PC-3 (cell line): ENCODE measurements at places on chromosomes 6 and 20. TPM values are rescaled to one million over a fixed set of nuclear protein-coding genes. Genes with fewer than 3 reads are reported as not detected.

Gene COL21A1
- 0.35 and 1.0 TPM in 2 replicates for total RNA-seq

Gene CENPW
- total RNA-seq = 28.9 and 33.6 TPM in 2 replicates

Gene GABRR1
- total RNA-seq = not detected in 2 replicates

Gene TGM2
- total RNA-seq = 583 and 773 TPM in 2 replicates

Gene AGER
- total RNA-seq = 2.0 and 5.0 TPM in 2 replicates

- H3K27ac ChIP-seq = no peak overlapping the region
- H3K4me1 ChIP-seq = no peaks in the 10 kb centered on the region
- no peak overlapping the region for H3K4me3 ChIP-seq
- DNase-seq = no peak
These were observed 210.1 kb upstream of the FUT9 start for GRCh38 chr6:95805699-95806098.

DNA sequence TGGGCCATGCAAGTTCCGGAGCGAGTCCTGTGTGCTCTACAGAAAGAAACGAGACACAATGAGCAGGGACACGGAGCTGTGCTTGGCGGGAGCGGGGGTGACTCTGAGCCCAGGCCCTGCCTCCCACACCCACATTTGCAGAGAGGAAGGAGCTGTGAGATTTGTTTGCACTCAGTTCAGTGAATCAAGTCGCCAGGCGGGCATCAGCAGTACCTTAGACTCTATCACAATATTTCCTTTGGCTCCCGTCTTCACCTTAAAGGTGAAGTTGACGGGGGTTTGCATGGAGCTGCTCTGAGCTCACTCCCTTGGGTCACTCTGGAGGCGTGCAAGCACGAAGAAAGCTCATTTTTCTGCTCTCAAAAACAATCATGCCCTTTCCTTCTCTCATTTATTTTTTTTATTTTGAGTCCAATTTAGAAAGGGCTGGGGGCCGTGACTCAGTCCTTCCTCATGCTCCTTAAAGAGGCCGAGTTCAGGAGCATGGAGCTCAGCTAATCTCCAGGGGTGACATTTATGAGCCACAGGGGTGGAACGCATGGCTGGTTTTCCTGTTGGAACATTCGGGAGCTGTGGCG lies 188.2 kb downstream of the NFATC2 start:
- peak; percentile 78 for DNase-seq
- H3K27ac ChIP-seq = peak overlapping the region; percentile 92
- no peaks in the 10 kb centered on the region for H3K27me3 ChIP-seq
- H3K4me1 ChIP-seq = peaks cover 67% of the 10 kb centered on the region

DNA sequence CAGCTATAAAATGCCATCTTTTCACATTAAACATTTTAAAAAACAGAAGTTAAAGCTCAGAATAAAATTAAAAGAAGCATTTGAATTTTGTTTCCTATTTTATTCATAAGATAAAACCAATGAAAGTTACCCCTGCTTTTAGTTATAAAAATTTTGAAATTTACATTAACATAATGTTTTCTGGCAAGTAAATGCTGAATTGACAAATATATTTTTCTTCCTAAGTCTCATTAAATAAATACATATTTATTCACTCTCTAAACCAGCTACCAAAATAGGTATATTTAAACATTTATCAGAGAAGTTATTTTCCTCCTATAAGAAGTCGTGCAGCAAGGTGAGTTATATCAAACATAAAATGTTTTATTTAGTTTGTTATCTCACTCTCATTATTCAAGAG lies 213.6 kb downstream of the TRDN start:
- no peak overlapping the region for H3K27ac ChIP-seq
- peaks cover 5% of the 10 kb centered on the region; the same call in 1 of the 2 replicates for H3K27me3 ChIP-seq
- H3K36me3 ChIP-seq = no peaks in the 10 kb centered on the region

GRCh38 chr6:10555625-10556309 lies 34.6 kb downstream of the GCNT2 start:
- H3K4me3 ChIP-seq = no peak overlapping the region
- H3K27ac ChIP-seq = no peak overlapping the region
- DNase-seq = no peak
- peaks cover 8% of the 10 kb centered on the region; the same call in 1 of the 2 replicates for H3K36me3 ChIP-seq
- no peaks in the 10 kb centered on the region for H3K4me1 ChIP-seq

GRCh38 chr6:148508401-148509041 lies 165.9 kb downstream of the SASH1 start:
- H3K4me1 ChIP-seq = no peaks in the 10 kb centered on the region
- no peak overlapping the region for H3K27ac ChIP-seq
- H3K27me3 ChIP-seq = no peaks in the 10 kb centered on the region
- H3K36me3 ChIP-seq = no peaks in the 10 kb centered on the region
- no peak for DNase-seq
- H3K4me3 ChIP-seq = no peak overlapping the region

DNA sequence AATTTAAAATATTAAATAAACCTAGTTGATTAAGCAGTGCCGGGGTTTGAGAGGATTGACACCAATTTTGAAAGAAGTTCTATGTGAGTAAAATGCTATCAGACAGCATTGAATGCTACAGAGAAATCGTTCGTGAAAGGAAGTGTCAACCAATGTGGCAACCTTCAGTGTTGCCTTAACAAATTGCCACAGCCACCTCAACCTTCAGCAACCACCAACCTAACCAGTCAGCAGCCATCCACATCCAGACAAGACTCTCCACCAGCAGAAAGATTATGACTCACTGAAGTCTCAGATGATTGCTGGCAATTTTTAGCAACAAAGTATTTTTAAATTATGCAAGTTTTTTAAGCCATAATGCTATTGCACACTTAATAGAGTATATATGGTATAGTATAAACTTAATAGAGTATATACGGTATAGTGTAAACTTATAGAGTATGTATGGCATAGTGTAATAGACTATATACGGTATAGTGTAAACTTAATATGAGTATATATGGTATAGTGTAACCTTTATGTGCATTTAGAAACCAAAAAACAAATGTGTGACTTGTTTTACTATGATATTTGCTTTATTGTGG lies 65.3 kb upstream of the ID4 start:
- H3K36me3 ChIP-seq = no peaks in the 10 kb centered on the region
- H3K27ac ChIP-seq = no peak overlapping the region
- no peaks in the 10 kb centered on the region for H3K27me3 ChIP-seq
- peaks cover 13% of the 10 kb centered on the region; the same call in 1 of the 2 replicates for H3K4me1 ChIP-seq

GRCh38 chr20:32638848-32639247 lies 34.9 kb downstream of the C20orf203 start:
- no peak overlapping the region for H3K27ac ChIP-seq
- no peak for DNase-seq
- no peaks in the 10 kb centered on the region for H3K4me1 ChIP-seq
- H3K36me3 ChIP-seq = no peaks in the 10 kb centered on the region
- H3K27me3 ChIP-seq = peaks cover 9% of the 10 kb centered on the region; the same call in 1 of the 2 replicates

DNA sequence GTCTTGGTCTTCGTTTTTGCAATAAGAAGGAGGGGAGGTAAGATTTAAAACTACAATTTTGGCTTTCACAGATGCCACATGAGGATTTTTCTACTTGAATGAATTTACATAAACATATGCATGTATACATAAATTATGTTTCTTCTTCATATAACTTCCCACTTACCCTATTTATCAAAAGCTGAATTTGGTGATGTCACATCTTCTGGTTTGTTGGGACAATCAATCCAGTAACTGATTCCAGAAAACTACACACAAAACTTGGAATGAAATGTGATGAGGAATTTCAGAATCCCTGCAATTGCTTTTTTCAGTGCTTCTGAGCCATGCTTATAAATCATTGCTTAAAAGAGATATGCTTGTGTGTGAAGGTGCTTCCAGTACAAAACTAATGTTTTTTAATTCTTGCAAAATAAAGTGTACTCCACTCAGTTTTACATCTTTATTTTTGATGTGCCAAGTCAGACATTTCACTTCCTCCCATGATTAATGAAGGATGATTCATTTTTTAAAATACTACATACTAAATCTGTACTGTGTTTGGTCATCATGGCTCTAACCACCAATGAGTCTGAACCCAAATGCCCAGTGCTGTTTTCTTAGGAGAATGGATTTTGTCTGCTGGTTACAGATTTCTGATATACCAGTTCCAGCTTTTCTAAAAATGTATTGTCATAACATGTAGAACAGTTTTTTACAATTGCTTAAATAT lies 32.1 kb upstream of the RIN2 start:
- H3K4me3 ChIP-seq = no peak overlapping the region
- no peak overlapping the region for H3K27ac ChIP-seq
- H3K36me3 ChIP-seq = no peaks in the 10 kb centered on the region
- H3K27me3 ChIP-seq = no peaks in the 10 kb centered on the region
- H3K4me1 ChIP-seq = peaks cover 11% of the 10 kb centered on the region

DNA sequence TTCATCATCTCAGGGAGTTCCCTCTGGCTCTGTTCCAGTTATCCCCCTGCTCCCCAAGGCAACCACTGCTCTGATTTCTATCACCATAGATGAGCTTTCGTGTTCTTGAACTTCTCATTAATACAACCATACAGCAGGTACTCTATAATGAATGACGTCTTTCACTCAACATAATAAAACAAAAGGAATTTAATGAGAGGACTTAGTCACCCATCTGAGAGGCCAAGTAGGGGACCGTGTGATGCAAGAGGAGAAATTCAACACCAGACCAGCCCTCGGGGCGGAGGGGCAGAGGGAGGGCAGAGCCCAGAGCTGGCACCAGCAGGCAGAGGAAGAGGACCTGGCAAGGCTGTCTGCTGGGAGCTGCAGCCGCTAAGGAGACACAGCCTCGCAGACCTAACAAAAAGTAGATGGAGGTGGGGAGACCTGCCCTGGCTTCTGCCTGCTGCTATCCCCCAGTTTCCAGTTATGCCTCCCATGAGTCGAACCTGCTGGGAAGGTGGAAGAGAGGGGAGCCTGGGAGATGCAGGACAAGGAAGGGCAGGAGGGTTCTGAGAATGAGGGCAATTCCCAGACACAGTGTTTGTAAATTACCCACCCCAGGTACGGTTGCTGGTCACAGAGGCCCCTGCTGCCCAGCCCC lies 13.8 kb downstream of the CCN5 start:
- H3K4me3 ChIP-seq = peak overlapping the region; percentile 36; the same call in 1 of the 2 replicates
- no peaks in the 10 kb centered on the region for H3K36me3 ChIP-seq
- peaks cover 47% of the 10 kb centered on the region for H3K4me1 ChIP-seq
- DNase-seq = peak; percentile 99
- peak overlapping the region; percentile 81 for H3K27ac ChIP-seq
